ENCODE measurements at places on chromosomes 1 and 21.

GRCh38 chr1:31227891-31228568, 11.7 kb downstream of the NKAIN1 start:
- no peak for DNase-seq

DNA sequence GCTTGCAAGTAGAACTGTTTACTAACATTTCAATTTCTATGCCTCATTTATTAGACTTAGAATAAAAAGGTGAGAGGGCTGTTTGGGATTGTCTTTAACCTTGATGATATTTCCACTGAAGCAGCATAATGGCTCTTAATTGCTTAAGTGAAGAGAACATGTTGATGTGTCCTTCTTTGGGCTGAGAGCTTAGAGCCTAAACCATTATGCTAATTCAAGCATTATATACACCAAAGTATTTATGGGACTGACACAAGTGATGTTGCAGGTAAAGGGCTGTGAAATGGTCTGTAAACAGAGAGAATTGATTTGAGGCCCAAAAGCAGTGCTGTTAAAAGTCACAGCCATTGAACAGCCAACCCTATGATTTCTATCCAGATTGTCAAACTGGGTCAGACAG, 113.9 kb downstream of the ATG4C start:
- no peak for DNase-seq

- DNase-seq = no peak
These were observed 144.1 kb upstream of the AJAP1 start for GRCh38 chr1:4510276-4510691.

DNA sequence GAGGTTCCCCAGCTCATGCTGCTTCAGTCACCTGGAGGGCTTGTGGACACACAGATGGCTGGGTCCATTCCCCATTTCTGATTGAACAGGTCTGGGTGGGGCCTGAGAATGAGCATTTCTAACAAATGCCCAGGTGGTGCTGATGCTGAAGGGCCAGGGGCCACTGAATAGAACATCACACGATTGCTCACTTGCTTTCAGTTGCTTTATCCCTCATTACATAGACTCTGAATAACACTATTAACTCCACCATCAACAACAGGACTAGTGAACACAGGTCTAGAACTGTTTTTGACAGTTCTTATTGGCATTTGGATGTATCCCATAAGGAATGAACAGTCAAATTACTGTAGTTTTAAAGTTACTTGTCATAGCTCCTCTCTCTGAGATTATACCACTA, 12.1 kb downstream of the TRAPPC10 start:
- no peak for DNase-seq

GRCh38 chr21:44727757-44728156, 16.4 kb upstream of the TSPEAR start:
- no peak for DNase-seq

DNA sequence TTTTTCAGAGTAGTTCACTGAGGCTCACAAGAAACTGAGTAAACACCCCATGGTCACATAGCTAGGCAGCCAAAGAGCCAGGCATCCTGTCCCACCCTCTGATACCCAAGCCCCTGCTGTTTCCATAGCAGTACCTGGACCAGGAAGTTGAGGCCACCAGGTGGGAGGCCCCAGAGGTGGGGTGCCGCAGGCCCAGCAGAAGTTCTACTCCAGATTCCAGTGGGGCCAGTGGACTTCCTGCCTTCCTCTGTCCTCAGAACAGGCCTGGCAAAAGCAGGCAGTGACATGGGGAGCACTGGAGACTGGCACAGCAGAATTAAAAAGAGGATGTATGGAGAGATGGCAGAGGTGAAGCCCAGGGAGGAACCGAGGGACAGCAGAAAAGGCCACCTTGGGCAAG, 19.0 kb downstream of the FOXO6 start:
- DNase-seq = no peak

- DNase-seq = no peak
These were observed 30.1 kb downstream of the ABCG1 start for GRCh38 chr21:42248783-42249597.

DNA sequence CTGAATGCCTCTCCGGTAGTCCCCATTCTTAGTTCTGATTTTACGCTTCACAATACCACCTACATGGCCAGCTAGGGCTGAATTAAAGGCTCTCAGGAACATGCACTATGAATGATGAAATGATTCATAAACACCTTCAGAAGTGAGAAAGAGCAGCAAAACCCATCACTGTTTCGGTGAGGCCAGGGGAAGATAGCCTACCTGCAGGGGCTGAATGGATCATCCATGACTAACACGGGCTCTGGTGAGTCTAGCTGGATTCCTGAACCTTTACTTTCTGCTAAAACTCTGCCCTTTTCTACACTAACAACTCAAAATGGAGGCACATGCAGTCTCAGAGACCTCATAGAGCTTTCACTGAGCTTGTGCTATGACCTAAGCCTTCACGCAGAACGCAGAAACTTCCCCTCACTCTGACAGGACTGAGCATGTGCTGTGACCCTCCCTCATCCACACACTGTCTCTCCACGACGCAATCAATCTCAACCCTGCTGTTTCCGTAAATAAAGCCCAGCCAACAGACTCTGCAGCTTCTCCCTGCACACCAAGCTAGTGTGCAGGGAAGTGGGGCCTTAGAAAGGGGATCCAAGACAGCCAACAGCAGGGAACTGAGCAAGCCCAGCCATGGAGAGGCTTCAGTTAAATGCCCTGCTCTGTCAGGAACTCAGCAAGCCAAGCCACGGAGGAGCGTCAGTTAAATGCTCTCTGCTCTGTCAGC, 207.8 kb downstream of the SLC45A1 start:
- peak; percentile 70 for DNase-seq

- DNase-seq = peak; percentile 5
These were observed 34.0 kb upstream of the BCAR3 start for GRCh38 chr1:93715529-93716126.

GRCh38 chr1:111723091-111723806, 15.9 kb downstream of the INKA2 start:
- no peak for DNase-seq

DNA sequence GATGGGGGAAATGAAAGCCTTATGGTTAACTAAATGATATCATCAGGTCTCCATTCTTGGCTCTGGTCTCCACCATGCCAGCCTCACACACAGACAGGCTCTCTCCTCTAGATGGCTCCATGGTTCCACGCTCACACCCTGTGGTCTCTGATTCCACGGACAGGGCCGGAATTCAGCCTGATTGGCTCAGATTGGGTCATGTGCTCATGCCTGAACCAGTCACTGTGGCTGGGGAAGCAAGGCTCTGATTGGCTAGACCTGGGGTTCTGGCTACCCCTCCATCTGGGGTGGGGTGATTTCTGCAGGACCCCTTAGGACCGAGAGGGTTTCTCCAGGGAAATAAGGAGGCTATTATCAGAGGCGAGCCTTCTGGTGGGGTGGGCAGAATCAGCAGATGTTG, 277.0 kb downstream of the PTPRU start:
- DNase-seq = peak; percentile 10

DNA sequence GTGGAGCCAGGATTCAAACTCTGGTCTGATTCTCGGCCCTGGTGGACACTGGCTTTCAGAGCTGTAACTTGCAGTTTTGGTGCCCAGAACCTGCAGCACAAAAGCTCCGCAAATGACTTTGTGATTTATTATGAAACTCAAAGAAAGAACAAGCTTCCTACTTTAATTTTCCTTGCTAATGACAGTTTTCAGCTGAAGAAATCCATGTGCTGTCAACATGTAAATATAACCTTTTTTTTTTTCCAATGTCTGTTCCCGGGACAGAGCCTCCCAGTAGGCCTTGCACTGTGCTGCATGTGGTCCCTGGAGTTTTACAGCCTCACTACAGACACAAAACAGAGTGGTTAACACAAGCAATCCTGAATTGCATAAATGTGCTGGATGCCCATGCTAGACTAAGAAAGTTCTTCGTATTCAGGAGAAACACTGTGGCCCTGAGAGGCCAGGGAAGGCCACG, 62.3 kb upstream of the ANGPTL1 start:
- no peak for DNase-seq

DNA sequence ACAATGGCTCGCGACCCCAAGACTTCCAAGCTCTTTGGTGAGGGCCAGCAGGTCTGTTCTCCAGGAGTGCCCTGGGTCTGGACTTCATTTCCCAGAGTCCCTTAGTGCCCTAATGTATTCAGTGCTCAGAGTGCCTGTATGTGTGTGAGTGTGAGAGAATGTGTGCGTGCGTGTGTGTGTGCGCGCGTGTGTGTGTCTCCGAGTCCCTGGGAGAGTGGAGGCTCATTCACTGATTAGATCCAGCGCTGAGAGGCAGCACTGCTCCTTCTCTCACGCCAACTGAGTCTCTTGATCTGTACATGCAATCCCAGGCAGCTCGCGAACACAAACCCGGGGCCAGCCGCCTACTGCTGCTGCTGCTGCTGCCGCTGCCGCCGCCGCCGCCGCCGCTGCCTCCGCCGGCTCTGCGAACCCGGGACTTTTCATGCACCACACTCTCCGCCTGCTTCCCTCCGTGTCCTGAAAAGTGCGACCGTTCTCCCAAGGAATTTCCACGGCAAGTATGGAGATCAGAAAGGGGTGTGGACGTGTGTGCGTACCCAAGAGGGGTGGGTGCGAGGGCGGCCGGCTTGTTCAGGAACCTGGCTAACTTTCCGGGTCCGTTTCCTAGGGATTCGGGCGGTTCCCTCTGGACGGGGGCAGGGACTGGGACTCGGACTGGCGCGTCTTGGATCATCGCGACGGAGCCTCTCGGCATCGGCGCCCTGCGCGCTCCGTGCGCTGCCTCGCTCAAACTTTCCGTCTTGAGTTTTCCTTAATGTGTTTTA, at the start of gene RNF220:
Gene RNF220 (plus strand): TSS at position 225 of the 767 bp plus-strand sequence.
- peak; percentile 16 for DNase-seq

GRCh38 chr1:43954036-43954435, 7.3 kb downstream of the IPO13 start:
- no peak for DNase-seq

DNA sequence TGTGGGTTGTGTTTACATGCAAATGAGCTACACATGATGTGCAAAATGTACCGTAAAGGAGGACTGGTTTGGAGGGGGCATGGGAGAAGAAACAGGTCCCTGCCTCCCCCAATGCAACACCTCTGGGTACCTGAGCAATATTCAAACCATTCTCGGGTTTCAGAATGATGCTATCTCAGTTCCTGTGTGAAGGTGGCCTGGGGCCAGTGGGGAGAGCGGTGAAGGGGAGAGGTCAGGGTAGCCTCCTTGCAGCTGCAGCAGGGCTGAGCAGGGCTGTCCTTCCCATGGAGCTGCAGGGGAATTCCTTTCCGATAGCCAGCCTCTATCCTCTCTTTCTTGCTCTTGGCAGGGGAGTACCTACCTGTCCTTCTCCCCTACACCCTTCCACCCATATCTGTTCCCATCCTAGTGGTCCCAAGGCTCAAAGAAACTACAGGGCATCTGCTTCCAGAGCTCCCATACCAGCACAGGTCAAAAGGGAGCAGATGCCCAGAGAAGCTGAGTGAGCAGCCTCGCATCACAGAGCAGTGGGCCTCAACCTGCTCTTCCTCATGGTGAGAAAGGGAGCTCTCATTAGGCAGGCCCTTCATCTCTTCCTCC, 11.9 kb downstream of the MEF2D start:
- DNase-seq = no peak

- no peak for DNase-seq
These were observed 156.0 kb downstream of the RERE start for GRCh38 chr1:8661185-8662110.

- no peak for DNase-seq
These were observed 3.7 kb downstream of the AURKAIP1 start for GRCh38 chr1:1371364-1371745.

- DNase-seq = no peak
These were observed 27.7 kb downstream of the PKP1 start for GRCh38 chr1:201310986-201311355.

GRCh38 chr1:60065199-60065598, 8.4 kb downstream of the C1orf87 start:
- no peak for DNase-seq

DNA sequence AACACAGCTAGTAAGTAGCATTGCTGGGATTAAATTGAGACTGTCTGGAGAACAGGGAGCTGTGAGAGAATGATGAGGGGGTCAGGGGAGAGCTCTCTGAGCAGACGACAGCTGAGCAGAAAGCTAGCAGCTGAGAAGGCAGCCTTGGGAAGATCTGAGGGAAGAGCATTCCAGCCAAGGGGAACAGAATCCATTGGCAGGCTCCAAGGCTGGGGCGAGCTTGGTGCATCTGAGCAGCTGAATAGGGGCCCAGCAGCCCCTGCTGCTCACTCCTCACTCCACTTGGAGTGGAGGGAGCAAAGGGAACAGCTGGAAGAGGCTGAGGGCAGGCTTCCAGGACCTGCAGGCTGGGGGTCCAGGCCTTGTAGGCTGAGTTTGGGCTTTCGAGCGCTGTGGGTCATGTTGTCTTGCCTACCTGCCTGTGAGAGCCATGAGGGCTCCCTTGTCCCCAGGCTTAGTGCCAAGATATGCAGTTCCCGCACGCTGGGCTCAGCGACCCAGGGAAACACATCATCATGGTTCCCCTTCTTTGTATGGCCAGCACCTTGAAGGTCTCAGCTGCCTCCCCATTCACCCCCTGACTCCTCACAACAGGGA, 10.5 kb downstream of the ACOT11 start:
- no peak for DNase-seq

DNA sequence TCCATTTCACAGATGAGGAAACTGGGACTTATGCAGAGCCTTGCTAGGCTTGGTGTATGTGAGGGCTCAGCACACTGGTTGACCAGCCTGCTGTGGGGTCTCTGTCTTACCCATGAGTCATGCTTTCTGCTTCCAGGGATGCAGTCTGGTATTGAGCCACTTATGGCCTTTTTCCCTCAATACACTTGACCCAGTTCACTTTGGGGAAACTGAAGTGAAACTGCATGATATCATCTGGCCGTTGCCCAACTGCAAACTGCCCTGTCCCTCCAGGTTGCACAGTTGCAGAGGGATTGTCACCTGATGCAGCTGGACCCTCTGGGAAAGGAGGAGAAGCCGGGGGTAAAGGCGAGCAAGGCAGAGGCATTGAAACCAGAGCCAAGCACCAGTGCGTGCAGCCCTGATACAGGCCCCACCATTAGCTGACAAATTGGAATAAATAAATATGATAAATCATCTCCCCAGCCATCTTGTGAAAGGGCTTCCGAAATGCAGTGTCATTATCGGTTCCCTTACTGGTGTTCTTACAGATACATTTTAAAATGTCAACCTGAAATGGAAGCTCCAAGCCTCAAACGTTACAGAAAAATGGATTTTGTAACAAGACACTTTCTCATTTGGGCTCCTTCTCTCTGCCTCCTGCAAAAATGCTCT, 39.3 kb upstream of the DUSP10 start:
- no peak for DNase-seq

DNA sequence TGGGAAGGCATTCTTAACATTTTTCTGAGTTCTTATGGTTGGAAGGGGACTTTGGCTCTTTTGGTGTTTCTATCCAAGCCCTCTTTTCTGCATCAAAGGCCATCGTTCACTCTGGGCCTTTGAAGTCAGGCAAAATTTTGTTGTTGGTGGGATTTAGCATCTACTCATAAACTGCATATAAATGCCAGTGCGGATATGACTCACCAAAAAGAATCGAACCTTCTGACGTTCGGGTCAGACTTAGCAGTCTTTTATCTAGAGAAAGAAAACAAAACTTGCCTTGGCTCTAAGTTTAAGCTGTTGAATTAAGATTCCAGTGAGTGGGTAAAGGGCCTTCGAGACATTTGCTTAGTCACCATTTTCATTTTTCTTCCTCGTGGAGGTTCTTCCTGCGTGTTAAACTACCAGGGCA, 51.4 kb downstream of the EVA1C start:
- peak; percentile 64 for DNase-seq
